NCI-H2029 (cell line): ENCODE measurements at places on chromosomes 4 and X.

DNA sequence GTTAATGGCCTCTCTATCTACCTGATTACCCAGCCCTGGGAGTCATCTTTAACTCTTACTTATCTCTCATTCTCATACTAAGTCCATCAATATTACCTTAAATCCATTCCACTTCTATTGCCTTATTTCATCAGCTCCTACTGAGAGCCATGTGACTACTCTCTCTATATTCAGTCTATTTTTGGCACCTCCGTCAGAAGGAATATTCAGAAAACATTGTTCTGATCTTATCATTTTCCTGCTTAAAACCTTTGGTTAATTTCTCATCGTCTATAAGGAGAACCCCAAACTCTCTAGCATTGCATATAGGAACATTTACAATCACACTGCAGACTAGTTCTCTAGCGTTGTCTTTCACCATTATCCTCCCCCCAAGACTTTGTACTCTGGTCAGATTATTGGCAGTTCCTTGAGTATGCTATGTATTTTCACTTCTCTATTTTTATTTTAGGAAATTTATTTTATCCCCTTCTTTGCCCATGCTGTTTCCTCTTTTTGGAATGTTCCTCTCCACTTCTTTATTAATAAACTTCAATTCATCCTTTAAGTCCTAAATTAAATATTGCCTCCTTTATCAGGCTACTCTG is 13.7 kb upstream of the AMMECR1 start:
- DNase-seq = no peak

DNA sequence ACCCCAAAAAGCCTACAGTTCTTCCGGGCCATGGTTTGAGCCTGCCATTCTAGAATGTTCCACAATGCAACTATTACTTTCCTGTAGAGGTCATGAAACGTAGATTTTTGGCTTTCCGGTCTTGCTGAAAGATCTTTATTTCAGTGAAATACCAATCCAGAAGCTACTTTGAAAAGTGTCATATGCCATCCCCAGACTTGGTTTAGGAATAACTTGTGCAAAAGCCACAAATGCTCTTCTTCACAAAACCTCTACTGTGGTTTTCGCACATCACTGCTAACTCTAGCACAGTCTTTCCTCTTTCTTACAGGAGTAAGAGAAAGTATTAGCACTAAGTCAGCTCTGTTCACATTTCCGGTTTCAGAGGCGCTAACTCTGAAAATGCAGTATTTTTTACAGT is 12.7 kb upstream of the CD40LG start:
- DNase-seq = no peak

- no peak for DNase-seq
Observed at GRCh38 chrX:67787196-67787595, 243.4 kb downstream of the AR start.

DNA sequence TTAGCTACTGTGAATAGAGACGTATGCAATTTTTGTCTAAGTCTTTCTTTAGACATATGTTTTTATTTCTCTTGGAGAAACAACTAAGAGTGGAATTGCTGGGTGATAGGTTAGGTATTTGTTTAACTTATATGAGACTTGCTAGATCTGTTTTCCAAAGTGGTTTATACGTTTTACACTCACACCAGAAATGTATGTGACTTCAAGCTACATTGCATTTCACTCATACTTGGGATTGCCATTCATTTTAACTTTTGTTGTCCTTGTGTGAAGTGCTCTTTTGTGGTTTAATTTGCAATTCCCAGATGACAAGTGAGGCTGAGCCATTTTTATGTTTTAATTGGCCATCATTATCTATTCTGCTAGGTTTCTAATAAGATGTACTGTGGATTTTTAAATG is 817.2 kb downstream of the GLUD2 start:
- DNase-seq = no peak

- DNase-seq = no peak
Observed at GRCh38 chr4:18020145-18020670, 1.3 kb downstream of the LCORL start.

DNA sequence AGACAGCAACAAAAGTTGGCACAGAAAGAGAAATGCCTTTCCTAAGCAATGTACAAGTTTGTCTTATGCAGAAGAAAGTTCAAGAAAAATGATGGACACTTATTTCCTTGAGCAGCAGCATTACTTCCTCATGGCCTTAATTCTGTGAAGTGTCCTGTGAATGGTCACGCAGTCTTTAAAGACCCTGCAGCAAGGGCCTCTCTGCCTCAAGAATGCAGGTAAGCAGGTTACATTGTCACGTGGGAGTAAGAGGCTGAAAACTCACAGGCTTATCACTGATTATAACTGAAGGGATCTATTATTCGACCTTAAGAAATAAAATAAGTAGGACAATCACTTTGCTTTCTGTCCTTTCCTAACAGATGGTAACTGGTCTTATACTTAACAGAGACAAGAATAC is 109.1 kb downstream of the ATP8A1 start:
- no peak for DNase-seq

DNA sequence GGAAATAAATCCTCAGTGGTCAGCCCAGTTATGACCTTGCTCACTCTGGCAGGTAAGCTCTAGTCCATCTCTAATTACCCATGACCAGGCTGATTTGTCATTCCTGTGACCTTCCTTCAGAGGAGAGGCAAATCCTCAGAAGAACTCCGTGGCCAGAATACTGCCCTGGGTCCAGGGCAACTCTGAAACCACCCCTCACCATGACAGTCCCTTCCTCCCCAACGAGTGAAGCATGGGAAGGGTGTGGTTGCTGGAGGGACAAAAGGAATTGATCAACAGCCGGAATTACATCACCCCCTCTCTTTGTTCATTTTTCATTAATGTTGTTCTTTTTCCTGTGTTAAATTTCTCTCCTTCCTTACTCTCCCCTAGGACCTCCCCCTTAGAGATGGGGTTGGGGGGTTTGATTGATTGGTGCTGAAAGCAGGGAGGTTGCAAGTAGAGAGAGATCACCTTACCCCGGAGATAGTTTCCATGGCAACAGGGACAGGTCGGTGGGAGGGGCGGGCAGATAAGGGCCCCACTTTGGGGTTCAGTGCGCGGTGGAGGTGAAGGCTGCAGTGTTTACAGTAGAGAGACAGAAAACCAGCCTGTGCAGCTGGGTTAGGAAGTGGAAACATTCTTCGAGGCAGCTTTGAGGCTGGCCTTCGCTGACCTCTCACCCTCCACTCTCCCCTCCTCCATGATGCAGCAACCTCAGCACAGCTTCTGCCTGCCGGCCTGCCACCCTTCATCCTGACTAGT is 647.4 kb downstream of the BCOR start:
- no peak for DNase-seq

DNA sequence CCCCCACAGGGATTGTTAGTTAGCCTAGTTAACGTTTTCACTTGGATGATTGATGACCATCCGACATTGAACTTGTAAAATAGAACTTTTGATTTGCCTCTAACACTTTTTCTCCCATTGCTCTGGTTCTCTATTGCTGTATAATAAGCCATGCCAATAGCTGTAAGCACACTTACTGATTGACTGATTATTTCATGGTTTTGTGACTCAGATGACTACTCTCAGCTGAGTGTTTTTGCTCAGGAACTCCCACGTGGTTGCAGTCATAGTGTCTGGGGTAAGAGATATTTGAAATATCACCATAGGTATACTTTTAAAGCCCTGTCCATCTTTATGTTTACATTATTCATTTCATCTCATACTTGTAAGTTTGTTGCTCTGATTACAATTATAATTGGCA is 1285.5 kb downstream of the STIM2 start:
- no peak for DNase-seq

GRCh38 chr4:162485486-162485885 is 321.7 kb upstream of the FSTL5 start:
- DNase-seq = no peak

DNA sequence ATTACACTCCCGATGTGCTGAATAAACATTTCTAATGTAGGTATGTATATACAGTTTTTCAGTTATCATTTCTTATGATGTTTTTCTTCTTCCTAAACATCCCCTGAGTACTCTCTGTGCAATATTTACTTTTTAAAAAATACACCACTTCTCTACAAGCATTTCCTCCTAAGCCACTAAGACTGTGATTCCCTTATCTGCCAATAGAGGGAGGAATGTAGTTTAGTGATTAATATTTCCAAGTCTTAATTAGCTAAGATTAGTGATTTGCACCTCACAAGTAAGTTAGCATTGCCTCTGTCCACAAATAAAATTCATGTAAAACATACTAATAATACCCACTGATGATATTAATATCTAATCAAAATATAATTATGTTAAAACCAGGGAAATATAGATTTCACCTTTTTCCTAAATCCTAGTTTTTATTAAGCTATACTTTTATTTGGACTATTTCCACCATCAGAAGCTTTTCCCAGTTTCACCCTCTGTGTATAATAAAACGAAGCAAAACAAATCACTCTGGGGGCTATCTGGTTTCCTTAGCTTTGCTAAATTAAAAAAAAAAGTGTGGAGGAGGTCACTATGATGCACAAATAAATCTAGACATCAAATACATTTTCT is 909.1 kb downstream of the FAT4 start:
- DNase-seq = no peak

- DNase-seq = no peak
Observed at GRCh38 chr4:158484173-158484885, 37.4 kb upstream of the RXFP1 start.

GRCh38 chrX:87873347-87873941 is 355.8 kb downstream of the KLHL4 start:
- DNase-seq = no peak

GRCh38 chrX:69032601-69033000 is 132.7 kb downstream of the PJA1 start:
- DNase-seq = no peak

GRCh38 chr4:48462363-48462762 is 20.8 kb upstream of the SLC10A4 start:
- DNase-seq = no peak

DNA sequence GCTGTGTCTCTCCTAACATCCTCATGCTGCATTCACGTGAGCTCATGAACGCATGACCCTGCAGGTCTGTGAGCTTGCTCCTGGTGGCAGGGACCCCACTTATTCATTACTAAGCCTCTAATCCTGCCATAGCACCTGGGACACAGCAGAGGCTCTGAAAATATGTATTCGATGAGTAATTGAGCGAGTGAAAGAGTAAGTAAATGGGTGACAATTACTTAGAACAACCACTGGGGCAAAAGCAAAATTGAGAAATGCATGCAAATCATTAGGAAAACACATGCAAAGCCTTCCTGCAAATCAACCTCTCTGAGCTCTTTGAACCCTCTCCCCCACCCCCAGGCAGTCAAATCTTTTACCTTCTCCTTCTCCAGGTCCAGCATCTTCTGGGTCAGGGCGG is 23.6 kb upstream of the C4orf50 start:
- no peak for DNase-seq

GRCh38 chr4:8155660-8156421 is 2.8 kb downstream of the ABLIM2 start:
- no peak for DNase-seq

GRCh38 chr4:5825321-5826041 is 67.4 kb downstream of the CRMP1 start:
- DNase-seq = no peak

DNA sequence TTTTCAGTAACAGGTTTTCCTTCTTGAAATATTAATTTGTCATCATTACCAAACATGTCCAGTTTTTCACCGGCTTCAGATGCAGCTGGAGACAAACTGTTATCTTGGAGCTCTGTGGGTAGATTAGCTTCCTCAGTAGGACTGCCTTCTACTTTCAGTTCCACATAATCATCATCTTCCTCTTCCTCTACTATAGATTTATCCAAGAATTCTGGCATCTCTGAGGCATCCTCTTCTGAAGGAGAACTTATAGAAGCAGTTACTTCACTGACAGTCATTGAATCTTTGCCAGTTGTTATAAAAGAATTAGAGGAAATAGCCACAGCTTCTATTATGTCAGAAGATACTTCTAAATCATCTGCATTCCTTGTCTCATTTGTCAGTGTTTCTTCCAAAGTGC is 162.9 kb downstream of the LRBA start:
- DNase-seq = no peak

- no peak for DNase-seq
Observed at GRCh38 chrX:148928811-148929210, 428.4 kb downstream of the AFF2 start.

DNA sequence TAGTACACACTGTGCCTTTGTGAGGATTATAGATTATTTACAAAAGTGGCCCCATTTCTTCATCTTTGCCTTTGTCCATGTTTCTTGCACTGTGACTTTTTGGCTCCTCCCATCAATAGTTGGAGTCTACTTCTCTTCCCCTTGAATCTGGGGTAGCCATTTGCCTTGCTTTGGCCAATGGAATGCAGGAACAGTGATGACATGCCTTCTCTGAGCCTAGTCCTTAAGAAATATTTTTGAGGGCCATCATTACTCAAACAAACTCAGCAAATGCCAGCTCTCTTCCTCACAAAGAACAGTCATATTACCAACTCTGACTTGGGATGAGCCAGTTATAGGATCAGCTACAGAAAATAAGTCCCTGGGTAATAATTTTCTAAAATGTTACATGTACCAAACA is 189.6 kb downstream of the FRMPD4 start:
- DNase-seq = no peak

DNA sequence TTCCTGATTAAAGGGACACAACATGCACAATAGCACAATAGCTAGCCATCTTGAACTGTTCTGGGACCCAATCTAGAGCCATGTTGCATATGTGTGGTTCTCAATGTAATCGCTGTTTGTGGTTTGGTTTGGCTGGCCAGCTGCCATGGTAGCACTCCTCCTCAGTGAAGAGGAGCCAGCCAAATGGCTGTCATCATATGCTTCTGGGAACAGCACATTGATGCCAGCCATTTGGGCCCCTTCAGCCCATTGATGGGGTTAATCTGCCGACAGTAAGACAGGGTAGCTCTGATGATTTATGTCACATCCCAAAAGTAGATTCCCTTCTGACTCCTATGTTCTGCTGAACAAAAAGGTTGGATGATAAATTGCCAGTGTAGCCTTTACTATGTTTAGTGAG is 48.5 kb downstream of the AWAT2 start:
- DNase-seq = no peak

DNA sequence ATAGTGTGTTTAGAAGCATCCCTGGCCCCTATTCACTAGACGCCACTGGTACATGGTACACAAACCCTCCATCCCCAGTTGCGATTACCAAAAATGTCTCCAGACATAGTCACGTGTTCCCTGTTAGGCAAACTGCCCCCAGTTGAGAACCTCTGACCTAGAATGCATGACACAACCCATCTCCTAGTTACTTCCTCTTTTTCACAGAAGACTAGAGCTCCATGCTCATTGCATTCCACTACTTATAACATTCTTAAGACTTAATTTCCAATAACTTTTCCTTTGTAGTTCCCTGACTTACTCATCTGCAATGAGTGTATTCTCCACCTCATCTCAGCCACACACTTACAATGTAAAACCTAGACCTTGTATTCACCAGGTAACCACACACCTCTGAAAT is 68.6 kb downstream of the PRSS12 start:
- DNase-seq = no peak

- no peak for DNase-seq
Observed at GRCh38 chr4:161714931-161715330, 448.9 kb downstream of the FSTL5 start.

DNA sequence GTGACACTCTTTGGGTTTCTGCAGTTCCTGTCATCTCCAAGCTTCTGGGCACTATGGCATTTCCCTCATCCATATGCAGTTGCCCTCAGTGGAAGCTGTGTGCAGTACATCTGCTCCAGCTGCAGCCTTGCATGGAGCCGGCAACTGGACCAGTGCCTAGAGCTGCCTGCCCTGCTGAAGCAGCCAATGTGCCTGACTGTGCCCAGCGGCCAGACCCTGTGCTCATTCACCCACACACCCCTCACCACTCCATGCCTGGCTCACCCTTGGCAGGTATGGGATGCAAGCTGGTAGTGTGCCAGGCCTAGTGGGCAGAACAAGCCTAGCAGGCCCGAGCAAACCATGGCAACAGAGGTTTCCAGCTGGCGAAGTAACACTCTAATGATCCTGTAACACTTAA is 370.8 kb downstream of the FSTL5 start:
- no peak for DNase-seq

GRCh38 chr4:82373486-82373815 is 340 bp downstream of the HNRNPD start:
- DNase-seq = no peak
